Astrocyte (in vitro differentiated cells and primary cell): ENCODE measurements at places on chromosomes 7 and 10.

- no peak for DNase-seq
Observed at GRCh38 chr7:72080865-72081510, 331.1 kb downstream of the CALN1 start.

DNA sequence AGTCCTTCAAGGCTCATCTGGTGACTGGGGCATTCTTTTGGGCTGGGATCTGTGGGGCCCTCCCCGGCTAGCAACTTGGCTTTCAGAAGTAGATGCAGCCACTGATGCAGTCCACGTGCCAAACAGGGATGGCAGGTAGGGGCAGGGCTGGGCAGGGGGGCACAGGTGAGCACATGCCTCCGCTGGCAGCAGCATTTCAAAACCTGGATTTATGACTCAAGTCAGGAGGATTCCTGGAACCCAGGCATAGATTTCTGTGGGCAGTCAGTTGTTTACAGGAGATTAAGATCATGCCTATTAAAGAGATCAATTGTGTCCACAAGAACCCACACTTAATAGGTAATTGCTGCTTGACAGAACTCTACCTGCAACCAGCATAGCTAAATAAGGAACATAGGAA is 839 bp upstream of the HABP2 start:
- DNase-seq: no peak

- no peak for DNase-seq
Observed at GRCh38 chr7:124934841-124935240, 5.2 kb upstream of the POT1 start.

DNA sequence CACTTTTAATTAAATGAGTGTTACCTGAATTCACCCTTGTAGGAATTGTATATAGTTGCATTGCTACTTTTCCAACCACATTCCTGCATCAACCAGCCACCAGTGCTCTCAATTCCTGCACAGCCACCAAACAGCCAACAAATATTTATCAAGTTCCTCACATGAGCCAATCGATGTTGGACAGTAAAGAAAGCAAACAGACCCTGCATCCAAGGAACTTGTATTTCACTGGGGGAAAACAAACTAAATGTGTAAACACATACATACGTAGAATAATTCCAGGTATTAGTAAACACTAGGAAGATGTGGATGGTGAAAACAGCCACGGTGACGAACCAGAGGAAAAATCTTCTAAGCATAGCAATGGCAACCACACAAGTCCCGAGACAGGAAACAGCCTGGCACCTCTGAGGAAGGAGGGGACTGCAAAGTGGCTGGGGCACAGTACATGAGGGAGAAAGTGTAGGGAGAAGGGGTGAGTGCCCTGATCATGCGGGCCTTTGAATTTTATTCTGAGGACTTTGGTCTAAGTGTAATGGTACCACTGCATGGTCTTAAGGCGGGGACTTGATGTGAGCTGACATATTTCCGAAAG is 111.2 kb downstream of the XRCC2 start:
- DNase-seq: no peak

DNA sequence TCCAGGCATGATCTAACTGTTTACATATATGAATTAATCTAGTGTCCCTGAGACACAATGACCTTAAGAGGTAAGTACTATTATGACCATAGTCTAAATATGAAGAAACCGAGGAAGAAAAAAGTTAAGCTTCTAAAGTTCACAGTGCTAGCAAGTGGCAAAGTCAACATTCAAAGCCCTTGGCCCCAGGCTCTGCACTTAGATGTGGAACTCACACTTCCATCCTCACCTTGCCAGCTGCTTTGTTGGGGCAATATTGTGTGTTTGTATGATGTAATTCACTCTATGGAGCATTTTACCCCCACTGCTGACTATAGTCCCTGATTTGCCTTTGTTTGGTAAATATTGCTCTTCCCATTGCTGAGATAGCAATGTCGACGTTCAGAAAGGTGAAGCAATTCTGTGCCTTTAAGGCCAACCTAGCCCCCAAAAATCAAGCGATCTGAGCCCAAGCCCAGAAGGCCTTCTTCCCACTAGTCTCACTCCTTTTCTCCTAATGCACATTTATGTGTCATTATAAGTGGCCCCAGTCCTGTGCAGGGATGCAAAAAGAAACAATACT is 487.6 kb upstream of the ZMIZ1 start:
- DNase-seq: no peak

DNA sequence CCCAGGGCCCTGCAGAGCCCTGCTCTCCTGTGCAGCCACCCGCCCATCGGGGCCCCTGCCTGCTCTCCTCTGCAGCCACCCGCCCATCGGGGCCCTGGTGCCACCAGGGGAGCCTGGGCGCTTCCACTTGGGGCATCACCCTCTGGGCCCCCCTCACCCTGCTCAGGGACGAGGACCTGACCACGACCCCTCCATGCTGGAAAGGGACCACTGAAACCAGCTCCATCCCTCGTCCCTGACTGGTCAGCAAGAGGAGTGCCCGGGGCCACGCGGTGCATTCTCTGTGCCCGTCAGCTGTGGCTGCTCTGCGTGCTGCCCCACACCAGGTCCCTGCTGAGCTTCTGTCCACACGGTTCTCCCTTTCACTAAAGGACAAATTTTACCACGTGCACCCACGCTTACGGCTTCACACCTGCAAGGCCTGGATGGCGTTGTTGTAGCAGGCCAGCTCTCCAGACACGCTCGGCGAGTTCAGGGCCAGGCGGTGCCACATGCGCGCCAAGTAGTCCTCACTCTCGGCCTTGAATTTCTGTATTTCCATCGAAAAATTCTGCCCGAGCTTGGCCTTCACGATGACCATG is 57.6 kb downstream of the CFAP46 start:
- no peak for DNase-seq

- DNase-seq: peak; percentile 81
Observed at GRCh38 chr10:103661198-103661950, 167.9 kb downstream of the NEURL1 start.

DNA sequence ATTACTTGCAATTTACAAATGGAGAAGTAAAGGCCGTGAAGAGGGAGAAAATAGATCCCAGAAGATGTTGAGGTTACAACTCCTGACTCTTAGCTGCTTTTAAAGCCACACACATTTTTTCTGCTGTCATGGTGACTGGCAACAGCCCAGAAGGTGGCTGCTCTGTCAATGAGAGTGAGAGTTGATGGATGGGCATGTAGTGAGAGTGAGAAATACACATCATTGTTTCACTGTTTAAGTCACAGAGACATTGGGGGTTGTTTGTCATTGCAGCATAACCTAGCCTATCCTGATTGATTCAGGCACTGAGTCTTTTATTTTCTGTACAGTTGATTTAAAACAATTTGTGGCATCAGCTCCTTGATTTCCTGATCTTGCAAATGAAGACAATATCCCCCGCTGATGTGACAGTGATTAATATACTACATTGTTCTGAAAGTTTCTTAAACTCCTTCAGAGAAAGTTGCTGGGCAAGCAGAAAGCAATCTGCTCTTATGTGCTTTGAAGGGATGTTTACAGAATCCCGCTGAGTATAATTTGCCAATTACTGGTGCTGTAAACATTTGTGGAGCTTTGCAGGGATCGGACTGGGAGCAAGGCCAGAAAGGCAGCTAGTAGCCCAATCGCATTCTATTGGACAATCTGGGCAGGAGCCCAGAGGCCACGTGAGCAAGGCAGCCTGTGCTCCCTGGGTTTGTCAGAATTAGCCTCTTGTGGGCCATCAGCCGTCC is 229.6 kb downstream of the PRPF18 start:
- peak; percentile 80 for DNase-seq

- no peak for DNase-seq
Observed at GRCh38 chr10:21146436-21146789, 249.3 kb upstream of the NEBL start.

- no peak for DNase-seq
Observed at GRCh38 chr10:15188603-15189002, 20.1 kb upstream of the NMT2 start.

DNA sequence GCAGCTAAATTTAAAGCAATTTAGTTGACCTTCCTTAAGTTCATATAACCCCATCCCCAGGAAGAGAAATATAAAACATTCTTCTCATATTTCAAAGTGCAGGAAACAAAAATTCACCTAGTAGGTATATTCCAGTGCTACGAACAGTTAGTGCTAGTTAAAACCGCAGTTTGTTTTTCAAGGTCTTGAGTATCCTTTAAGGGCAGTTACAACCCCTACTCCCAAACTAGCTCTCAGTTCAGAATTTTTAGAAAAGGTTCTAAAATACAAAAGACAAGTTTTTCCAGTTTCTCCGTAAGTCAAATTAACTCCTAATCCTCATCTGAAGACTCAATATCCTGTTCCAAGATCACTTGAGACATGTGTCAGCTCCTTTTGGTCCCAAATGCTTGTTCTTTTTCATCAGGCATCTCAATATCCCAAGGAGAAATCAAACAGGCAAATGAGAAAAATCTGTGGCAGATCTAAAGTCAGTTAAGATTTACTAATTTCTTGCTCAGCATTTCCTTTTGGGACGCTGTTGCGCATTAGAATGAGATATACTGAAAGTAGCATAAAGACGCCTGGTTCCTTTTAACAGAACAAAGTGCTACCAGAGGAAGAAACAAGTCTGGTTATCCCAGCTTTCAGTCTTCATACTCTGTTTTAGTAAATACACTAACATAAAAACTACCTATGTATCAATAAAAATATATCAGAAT is 51.8 kb downstream of the ARHGAP12 start:
- no peak for DNase-seq

GRCh38 chr10:117926491-117926890 is 120.2 kb downstream of the RAB11FIP2 start:
- DNase-seq: no peak

GRCh38 chr7:41744161-41744560 is 41.3 kb upstream of the INHBA start:
- peak; percentile 15 for DNase-seq
